ENCODE measurements at places on chromosomes 12 and 14.

GRCh38 chr12:2390133-2390532 is 337.3 kb downstream of the CACNA1C start:
- DNase-seq = no peak

GRCh38 chr14:89469210-89470198 is 52.5 kb upstream of the FOXN3 start:
- DNase-seq = no peak

DNA sequence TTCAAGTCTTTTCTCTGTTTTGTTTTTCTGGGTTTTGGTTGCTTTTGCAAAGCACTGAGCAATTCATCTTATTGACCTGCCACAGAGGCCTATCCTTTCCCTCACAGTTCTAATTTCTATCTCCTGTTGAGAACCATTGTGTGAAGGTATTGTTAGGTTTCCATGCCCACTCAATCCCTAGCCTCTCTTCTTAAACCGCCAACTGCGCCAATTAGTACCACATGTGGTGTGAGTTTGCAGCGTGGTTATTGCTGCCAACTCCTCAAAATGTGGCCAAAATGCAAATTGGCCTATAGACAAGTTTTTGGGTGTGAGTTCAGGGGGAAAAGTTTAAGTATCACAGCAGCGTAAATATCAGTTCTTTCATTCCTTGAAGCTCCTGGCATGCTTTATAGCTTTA is 232.6 kb downstream of the FLRT2 start:
- no peak for DNase-seq

GRCh38 chr12:82461393-82461792 is 103.1 kb downstream of the METTL25 start:
- no peak for DNase-seq

GRCh38 chr12:795305-795704 is 42.9 kb downstream of the WNK1 start:
- no peak for DNase-seq

DNA sequence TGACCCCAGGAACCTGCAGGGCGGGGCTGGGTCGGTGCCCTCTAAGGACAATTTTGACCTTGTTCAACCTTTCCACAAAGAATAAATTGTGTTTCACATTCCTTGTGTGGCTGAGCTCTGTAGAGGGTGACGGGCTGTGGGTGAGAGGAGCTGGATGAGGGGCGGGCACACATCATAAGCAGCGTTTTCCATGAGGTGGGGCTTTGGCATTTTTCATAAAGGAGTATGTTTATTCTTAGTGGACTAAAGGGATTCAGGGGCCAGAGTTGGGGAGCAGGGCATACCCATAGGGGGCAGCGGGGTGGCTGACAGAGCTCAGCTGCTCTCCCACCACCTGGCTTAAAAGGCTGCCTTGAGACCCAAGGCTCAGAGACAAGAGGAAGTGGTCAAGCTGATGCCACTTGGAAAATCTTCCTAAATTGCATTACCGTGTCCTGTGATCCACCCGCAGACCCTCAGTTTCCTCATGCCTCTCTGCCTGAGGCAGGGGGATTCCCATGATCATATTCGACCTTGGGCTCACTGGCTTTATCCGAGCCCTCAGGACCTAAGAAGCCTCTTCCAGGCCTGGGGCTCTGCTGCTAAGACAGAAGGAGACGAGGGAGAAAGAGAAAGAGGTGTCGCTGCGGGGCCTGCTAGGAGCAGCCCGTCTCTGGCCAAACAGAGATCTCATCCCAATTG is 11.4 kb downstream of the MMP14 start:
- DNase-seq = no peak

GRCh38 chr12:124664395-124665111 is 97.1 kb upstream of the NCOR2 start:
- no peak for DNase-seq

DNA sequence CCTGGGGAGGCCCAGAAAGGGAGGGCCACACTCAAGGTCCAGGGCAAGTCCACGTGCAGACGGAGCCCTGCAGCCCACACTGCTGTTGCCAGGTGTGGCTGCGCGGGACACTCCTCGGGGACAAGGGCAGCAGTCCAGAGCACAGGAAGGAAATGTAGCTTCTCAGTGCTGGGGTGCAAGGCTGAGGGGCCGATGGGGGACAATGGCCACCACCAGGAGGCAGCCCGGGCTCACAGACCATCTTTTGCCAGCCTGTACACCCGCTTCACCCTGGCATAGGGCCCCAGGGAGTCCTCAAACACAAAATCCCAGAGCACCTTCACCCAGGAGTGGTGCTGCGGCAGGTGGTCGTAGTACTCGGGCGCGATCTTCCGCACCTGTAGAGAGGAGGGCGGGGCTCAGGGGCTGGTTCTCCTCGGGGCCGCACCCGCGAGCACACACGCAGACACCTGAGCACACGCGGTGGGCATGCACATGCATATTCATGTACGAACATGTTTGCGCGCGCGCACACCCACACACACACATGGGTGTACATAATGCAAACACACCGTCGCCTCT is 12.8 kb downstream of the DEGS2 start:
- no peak for DNase-seq

DNA sequence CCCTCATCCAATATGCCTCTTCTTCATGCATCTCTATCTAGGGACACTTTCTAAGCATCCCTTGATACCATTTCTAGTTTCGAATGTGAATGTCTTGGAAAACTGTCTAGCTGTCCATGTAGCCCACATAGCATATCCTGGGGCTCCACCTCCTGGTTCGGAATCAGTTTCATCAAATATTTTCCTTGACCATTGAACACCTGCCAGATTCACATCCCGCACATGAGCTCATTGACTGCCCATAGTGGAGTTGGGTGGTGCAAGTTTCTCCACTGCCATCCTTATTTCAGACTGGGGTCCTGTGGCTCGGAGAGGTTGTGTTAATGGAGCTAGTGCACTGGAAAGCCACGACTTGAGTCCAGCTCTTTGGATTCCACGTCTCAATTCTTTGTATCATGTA is 58.6 kb upstream of the TMEM263 start:
- no peak for DNase-seq

GRCh38 chr12:71958457-71958856 is 19.8 kb downstream of the TPH2 start:
- DNase-seq = no peak

DNA sequence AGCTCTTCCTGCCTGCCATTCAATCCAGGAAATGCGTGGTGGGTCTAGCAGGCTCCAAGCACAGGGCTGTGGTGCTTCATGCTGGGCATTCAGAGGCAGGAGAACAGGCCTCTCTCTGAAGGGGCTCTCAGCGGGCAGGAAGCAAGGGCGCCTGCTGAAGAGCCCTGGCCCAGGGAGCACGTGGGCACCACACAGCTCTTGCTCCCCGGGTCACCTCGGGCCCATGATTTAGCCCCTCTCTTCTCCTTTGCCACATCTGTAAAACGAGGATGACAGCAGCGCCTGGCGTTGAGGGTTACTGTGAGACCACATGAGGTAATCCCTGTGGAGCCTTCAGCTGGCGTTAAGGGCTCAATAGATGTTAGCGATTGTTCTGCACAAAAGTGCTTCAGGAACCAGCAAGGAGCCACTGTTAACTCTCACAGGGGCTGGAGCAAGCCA is 37.6 kb upstream of the SPTLC2 start:
- DNase-seq = no peak

- no peak for DNase-seq
Observed at GRCh38 chr12:52448228-52448627, 3.7 kb downstream of the KRT6B start.

DNA sequence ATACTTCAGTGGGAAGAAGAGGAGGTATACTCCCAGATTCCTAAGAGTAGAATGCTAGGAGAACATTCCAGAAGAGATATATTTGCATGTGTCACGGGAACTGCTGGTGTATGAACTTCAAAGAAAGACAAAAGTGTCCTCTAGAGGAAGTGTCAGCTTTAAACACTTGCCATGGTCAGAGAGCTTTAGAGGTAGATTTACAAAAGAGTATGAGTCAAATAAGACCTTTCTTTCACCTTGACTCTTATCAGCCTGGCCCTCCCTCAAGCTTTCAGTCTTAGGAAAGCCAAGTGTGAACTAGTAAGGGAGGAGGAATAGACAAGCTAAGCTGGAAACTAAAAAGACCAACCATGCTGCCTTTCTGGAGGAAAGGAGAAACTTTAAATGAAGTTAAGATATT is 34.7 kb downstream of the COX8C start:
- no peak for DNase-seq

DNA sequence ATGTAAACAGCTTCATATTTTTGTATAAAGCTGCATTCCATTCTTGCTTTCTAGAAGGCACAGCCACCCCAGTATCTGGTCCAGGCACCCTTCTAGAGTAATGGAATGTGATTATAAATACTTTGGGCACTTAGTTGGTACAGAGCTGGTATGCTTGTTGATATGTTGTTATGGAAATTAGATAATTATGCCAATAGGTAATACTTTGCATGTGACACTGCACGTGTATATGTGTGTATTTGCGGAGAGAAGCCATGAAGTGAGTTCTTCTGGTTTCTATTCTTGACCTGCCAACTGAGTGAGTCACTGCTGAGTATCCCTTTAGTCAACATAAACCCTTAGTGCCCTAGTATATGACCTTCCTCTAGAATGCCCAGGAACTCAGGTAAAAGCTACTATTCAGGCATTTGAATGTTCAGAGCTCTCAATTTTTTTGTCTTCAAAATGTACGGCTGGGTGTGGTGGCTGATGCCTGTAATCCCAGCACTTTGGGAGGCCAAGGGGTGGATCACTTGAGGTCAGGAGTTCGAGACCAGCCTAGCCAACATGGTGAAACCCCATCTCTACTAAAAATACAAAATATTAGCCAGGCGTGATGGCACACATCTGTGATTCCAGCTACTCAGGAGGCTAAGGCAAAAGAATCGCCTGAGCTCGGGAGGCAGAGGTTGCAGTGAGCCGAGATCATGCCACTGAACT is 6.2 kb upstream of the TCP11L2 start:
- no peak for DNase-seq

- no peak for DNase-seq
Observed at GRCh38 chr12:113190761-113191160, 5.2 kb downstream of the RITA1 start.

DNA sequence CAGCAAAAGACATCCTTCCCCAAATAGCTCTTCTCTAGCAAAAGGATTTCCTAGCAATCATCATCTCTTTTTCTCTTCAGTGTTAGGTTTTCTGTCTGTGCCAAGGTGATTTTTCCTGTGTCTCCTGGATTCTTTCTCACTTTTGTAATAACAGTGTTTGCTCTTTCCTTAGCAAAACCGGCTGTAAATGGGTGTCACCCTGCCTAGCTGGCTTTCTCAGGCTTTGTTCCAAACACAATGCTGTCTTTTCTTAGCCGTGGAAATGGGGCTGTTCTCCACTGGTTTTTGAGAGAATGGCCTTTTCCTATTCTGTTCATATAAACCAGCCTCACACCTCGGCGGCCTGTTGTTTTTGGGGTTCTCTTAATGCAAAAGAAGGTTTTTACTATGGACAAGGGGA is 21.9 kb downstream of the JDP2 start:
- no peak for DNase-seq

GRCh38 chr14:73236157-73236556 is 1.1 kb upstream of the PAPLN start:
- no peak for DNase-seq

DNA sequence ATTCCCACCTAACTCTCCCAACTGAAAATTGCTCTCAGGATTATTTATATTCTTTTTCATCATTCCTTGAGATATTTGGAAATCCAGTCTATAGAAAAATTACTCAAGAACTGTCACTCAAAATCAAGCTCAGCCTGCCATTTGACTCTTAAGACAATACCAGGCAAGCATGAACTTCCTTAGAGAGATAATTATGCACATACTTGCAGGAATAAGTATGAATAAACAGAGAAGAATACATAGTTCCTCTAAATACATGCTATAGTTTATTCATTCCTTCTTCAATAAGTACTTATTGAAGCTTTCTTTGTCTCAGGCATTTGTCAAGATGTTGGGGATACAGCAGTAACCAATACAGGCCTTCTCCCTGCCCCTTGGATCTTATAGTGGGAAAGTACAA is 154.1 kb downstream of the SRGAP1 start:
- no peak for DNase-seq

DNA sequence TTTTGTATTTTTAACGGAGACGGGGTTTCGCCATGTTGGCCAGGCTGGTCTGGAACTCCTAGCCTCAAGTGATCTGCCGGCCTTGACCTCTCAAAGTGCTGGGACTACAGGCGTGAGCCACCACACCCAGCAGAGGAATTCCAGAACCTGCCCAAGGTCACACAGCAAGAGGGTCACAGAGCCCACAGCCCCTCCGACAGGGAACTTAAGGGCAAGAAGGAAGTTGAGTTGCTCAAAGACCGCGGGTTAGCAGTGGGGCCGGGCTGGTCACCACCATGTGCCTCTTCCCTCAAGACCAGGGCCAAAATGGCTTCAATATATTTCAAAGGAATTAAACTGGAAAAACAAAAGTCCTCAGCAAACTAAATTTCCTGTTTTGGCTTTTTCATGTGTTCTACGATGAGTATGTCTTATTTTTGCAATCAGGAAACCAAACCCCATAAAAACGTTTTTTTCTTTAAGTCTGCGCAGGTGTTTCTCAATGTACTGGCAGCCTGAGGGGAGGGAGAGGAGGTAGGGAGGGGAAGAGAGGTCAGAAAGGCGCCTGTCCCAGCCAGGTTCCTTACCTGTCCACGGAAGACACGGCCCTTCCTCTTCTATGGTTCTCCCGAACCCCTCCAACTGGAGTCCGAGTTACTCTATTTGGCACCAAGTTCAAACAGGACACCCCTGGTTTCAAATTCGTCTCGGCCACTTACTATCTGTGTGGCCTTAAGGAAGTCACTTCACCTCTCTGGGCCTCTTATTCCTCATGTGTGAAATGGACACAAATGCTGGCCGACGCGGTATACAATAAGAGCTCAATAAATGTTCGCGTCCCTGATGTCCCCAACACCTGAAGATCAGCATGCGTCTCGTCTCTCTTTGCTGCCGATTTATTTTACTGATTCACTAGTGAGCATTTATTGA is 778 bp downstream of the SLC8B1 start:
- no peak for DNase-seq

DNA sequence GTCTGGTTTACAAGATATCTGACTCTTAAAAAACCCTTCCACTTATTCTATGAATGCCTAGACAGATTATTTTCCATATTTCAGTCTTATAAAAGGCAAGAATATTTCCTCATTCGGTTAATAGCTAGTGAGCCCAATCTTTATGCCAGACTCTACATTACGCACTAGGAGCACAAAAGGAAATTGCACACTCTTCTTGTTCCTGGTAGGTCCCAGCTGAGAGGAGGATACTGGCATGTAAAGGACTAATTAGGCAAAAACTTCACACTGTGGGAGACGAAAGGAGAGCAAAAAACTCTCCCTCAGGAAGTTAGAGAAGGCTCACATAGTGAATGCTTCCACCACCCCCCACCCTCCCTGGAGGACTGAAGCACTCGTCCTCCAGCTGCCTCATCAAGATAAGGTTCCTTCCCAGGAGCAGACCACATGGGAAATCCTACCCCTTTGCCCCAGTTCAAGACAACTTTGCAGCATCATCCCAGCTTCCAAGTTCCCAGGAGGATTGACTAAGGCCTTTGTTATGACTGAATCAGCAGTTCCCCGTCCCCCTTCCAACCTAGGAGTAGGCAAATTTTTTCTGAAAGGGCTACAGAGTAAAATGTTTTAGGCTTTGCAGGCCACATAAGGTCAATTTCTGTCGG is 14.5 kb downstream of the CAPZA3 start:
- no peak for DNase-seq

Data from GM18507 (cell line).